BJ (cell line): ENCODE measurements at places on chromosomes 3 and 15. TPM values are rescaled to one million over a fixed set of nuclear protein-coding genes. Genes with fewer than 3 reads are reported as not detected.

The SLC12A1 gene
- polyA plus RNA-seq: not detected in 2 replicates

The SEMA7A gene
- polyA plus RNA-seq: 14.1 and 22.7 TPM in 2 replicates

The NR1I2 gene
- not detected in 2 replicates for polyA plus RNA-seq

The SLITRK3 gene
- not detected in 2 replicates for polyA plus RNA-seq
